ENCODE measurements at places on chromosomes 16 and 17. TPM values are rescaled to one million over a fixed set of nuclear protein-coding genes. Genes with fewer than 3 reads are reported as not detected.

LPCAT2 gene
- total RNA-seq: 2.8 TPM

NDRG4 gene
- 88.5 TPM for total RNA-seq

KRTAP16-1 gene
- not detected for total RNA-seq

PRCD gene
- total RNA-seq: 0.20 TPM

KRTAP4-2 gene
- not detected for total RNA-seq

SRL gene
- total RNA-seq: 0.20 TPM

MFSD6L gene
- total RNA-seq: not detected

DNA sequence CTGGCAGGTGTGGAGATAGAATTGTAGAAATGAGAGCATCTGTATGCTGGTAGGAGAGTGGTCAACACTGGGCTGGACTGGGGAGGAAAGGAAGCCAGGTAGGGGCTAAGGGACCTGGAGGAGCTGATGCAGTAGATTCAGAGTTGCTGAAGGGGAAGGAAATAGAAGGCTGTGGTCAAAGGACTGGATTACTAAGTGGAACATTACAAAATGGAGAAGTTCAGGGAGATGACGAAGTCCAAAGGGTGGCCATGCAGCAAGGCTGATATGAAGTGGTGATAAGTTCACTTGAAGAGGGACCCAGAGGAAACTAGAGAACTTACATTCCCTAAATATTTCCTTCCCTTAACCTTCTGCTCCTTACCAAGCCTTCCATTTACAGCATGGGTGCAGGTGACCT lies 8.6 kb upstream of the CCL2 start:
- DNase-seq: no peak

DNA sequence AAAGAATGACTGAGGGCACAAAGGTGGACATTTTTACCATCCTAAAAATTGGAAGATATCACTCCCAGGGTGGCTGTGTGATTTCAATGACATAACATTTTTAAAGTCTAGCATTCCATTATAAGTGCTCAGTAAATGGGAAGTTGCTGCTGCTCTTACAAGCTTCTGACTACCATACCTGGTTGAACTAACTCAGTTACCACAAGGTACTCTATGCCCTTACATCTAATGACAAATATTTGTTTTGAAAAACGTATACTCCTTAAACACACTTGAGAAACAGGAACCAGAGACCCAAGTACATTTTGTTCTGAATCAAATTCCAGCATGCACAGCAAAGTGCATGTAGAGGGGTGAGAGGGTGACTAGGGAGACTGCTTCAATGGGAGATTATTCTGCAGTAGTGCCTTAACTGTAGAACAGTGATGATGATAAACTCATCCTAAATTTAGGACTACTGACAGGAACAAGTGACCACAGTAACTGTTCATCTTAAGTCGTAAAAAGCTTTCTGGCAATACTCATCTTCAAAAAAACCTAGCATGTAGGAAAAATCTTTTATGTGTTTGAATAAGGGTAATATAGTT lies 83.5 kb downstream of the KANSL1 start:
- no peak for DNase-seq

- peak; percentile 79 for DNase-seq
Measured at GRCh38 chr16:89297910-89298545, 80.5 kb downstream of the ZNF778 start.

- no peak for DNase-seq
Measured at GRCh38 chr16:74735162-74735452, 34.4 kb upstream of the MLKL start.

GRCh38 chr17:35879773-35880654 lies at the start of gene CCL5:
TSS of gene CCL5 (minus strand) at chr17:35880360.
- DNase-seq: peak; percentile 95

DNA sequence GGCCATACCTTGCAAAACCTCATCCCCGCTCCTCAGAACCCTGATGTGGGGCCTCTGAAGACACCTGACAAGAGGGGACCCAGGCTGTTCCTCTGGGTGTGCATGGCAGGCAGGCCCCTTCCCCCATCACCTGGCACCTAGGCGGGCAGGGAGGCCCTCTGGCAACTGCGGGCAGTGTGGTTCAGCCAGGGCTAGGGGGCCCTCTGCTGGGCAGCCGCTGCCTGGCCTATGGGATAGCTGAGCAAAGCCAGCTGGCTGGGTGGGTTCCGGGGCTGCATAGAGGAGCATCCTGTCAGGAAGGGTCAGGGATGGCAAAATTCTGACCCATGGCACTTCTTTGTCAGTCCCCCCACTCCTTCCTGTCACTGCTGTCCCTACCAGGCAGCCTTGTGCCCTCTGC lies 228.7 kb upstream of the ASIC2 start:
- DNase-seq: peak; percentile 54

DNA sequence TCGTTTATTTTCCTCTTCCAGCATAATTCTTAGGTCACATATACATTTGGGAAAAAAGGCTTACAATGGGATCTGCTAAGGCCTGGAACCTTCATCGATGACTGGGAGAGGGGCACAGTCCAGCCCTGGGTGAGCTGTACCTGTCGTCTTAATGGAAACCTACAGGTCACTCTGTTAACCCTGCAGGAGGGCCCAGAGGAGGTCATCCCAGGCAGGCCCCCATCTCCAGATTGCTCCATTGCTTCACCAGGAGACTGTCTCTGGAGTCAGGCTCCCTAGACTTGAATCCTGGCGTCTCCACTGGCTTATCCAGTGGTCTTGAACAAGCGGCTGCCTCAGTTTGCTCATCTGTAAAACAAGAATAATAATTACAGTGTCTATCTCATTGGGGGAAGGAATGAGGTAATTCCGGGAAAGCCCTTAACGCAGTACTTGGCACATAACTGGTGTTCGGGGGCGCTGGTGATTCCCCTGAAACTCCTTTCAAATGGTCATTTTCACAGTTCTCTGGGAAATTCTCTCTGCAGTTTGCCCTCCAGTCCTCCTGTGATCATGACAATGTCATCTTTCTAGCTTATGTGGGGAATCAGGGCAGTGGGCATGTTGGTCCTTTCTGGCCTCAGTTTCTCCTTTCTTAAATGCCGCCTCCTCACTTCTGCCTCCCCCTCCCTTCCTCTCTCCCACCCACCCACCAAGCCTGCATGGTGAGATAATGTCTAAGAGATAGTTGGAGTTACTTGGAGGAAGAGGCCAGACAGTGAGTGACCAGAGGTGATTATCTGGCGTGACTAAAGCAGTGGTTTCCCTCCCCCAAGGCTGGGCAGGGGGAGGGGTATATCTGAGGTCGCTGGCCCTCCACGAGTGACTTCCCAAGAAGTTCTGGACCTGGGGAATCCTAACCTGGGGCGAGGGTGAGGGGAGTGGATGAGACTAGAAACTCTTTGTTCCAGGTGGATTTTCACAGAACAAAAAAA lies 31.3 kb upstream of the TAC4 start:
- DNase-seq: no peak

- DNase-seq: no peak
Measured at GRCh38 chr16:21685034-21685455, 21.3 kb downstream of the OTOA start.

DNA sequence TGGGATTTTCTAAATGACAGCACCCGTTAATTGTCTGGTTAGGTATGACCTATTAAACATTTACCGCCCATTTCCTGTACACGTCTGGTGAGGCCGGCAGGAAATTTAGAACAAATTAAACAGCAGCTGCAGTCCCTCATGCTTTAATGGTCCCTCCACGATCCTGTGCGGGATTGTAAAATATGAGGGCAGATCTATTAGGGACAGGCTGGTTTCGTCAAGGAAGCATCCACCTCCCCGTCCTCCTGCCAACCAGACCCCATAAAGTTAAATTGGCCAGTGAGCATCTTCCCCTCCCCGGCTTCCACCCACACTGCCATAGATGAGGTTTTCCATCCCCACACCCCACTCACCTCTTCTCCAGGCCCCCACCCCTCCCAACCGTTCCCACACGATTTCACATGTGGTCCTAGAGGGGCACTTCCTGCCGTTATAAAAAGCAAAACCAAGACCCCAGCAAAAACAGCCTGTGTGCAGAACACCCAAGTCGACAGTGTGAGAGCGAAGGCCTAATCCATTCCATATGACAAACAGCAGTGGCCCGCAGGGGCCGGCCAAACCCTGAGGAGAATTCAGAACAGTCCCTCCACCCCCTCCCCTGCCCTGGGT lies 331.9 kb downstream of the FOXL1 start:
- DNase-seq: no peak

- no peak for DNase-seq
Measured at GRCh38 chr17:1906662-1907101, 76.9 kb downstream of the RPA1 start.

DNA sequence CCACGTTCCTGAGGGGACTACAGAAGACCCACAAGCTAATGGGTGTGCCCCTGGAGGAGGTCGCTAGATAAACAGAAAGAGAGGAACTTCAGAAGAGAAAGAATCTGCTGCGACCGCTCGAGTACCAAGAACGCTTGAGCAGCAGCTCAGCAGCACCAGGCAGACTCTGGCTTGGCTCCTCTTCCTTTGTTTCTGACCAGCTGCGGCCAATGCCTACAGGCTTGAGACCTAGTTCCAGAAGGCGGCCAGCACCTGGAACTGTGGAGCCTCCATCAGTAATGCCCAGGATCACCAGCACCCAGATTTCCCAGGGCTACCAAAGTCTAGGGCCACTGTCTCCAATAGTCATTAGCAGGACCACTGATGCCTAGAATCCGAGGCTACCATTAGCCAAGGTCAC lies 26.0 kb upstream of the GOSR2 start:
- no peak for DNase-seq

- no peak for DNase-seq
Measured at GRCh38 chr17:66476014-66476413, 173.6 kb downstream of the PRKCA start.

GRCh38 chr16:75340741-75341491 lies 89.5 kb upstream of the BCAR1 start:
- DNase-seq: peak; percentile 71

GRCh38 chr16:82201926-82202325 lies 31.9 kb upstream of the MPHOSPH6 start:
- no peak for DNase-seq

GRCh38 chr17:45335721-45336120 lies 18.9 kb upstream of the MAP3K14 start:
- DNase-seq: no peak

DNA sequence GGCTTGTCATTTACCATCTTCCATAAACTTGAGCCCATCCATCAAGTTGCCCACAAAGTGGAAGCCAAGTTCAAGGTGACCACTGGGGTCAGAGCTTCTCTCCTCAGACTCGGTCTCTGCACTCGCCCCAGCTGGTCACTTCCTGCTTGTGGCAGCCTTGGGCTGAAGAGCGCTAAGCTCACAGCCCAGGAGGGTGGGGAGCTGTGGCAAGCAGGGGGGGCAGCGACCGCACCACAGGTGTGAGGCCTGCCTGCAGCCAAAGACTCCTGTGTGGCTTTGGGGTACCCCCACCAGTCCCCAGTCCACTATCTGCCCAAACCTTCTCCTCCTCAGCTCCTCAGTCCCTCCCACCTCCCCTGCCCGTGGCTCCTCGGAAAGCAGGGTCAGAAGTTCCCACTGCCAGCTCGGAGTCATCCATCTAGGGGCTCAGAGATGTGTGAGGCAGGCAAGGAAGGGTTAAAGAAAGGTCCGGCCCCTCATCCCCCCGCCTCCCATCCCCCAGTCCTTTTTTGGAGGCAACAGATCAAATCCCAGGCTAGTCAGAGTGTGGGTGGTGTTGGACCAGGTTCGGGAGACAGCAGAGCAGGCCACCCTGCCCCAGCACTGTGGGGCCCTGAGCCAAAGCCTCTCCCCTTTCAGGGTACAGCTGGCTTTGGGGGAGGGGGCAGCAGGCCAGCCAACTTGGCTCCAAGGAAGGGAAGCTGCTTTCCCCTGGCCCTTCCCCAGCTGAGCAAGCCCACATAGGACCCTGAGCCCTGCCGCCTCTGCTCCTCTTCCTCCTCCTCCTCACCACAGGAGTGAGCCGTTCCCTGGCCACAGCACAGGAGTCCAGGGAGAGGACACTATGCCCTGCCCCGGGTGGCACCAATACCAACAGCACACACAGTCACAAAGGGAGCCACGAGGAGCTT lies 3.2 kb downstream of the CSF3 start:
- peak; percentile 24 for DNase-seq
